Esophagus squamous epithelium (tissue), 5 donors: ENCODE measurements at places on chromosomes 3 and 15. TPM values are rescaled to one million over a fixed set of nuclear protein-coding genes. Genes with fewer than 3 reads are reported as not detected.

- H3K4me1 ChIP-seq: no peaks in the 10 kb centered on the region
- H3K36me3 ChIP-seq: no peaks in the 10 kb centered on the region
- H3K27me3 ChIP-seq: no peaks in the 10 kb centered on the region
- H3K27ac ChIP-seq: no peak overlapping the region
- no peak overlapping the region for H3K4me3 ChIP-seq
Observed at GRCh38 chr3:175098644-175099043, 239.5 kb downstream of the NAALADL2 start.

GRCh38 chr3:182308328-182308727 is 485.0 kb upstream of the ATP11B start:
- no peaks in the 10 kb centered on the region for H3K4me1 ChIP-seq
- H3K27me3 ChIP-seq: no peaks in the 10 kb centered on the region
- H3K4me3 ChIP-seq: no peak overlapping the region
- no peak for DNase-seq
- no peak overlapping the region for H3K27ac ChIP-seq

CHL1 gene
- total RNA-seq: 29.3 TPM

GRCh38 chr15:66644869-66645268 is 57.2 kb upstream of the SMAD6 start:
- no peaks in the 10 kb centered on the region for H3K27me3 ChIP-seq
- no peaks in the 10 kb centered on the region for H3K4me1 ChIP-seq
- H3K36me3 ChIP-seq: no peaks in the 10 kb centered on the region
- DNase-seq: no peak
- no peak overlapping the region for H3K4me3 ChIP-seq
- H3K27ac ChIP-seq: peak overlapping the region; percentile 33

DNA sequence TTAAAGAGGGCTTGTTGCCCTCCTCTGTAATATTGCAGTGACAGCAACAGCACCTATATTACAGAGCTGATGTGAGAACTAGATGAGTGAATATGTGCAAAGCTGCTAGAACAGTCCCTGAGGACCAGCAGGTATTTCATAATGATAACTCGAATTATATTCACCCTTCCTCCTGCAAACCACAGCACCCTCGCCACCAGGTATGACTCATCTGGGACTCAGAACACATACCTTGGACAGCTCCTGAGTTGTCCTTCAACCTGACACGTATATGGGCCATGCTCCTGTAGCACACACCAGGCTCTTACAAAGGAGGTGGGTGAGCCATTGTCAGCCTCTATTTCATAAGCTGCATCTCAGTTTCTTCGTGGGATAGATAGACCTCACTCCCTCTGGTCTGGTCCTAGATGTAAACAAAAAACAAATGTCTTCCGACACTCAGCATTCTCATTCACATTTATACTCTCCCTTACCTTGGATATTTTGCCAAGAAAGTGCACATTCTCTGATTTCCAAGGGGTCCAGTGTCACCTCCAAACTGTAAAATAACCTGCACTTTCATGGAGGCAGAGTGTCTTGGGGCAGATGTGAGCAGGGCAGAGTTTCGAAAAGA is 124.5 kb downstream of the TLE3 start:
- DNase-seq: no peak
- no peak overlapping the region for H3K4me3 ChIP-seq
- H3K36me3 ChIP-seq: no peaks in the 10 kb centered on the region

TAGLN3 gene
- not detected for total RNA-seq

DNA sequence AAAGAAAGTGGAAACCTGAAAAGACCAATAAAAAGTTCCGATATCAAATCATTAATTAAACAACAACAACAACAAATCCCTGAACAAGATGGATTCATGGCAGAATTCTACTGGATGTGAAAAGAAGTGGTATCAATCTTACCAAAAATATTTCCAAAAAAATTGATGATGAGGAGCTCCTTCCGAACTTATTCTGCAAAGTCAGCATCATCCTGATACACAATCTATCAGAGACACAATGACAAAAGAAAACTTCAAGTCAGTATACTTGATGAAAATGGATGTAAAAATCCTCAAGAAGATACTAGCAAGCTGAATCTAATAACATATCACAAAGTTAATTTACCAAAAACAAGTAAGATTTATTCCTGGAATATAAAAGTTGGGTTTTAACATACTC is 881.8 kb downstream of the SI start:
- no peaks in the 10 kb centered on the region for H3K36me3 ChIP-seq
- no peak overlapping the region for H3K27ac ChIP-seq
- DNase-seq: no peak
- no peaks in the 10 kb centered on the region for H3K4me1 ChIP-seq
- H3K4me3 ChIP-seq: no peak overlapping the region

PATL2 gene
- total RNA-seq: 1.3 TPM

C3orf80 gene
- 13.2 TPM for total RNA-seq
